ENCODE measurements at places on chromosomes 7 and 10.

- no peak for DNase-seq
Measured at GRCh38 chr7:1501487-1502270, 2.5 kb downstream of the INTS1 start.

DNA sequence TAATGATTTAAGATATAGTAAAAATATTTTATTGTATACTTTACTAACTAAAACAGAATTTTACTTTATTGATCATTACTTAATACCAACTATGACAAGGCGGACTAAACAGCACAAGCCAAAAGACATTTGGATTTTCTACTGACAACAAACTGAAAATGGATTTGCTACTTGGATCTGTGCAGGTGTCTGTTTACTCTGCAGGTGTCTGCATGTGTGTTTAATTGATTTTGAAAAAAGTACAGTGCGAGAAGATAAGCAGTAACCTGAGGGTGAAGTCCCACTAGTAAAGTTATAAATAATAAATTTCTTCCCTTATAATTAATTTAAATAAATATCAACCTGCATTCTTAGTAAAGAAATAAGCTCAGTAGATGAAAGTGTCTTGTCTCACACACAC, 696.8 kb upstream of the MBL2 start:
- DNase-seq = no peak

DNA sequence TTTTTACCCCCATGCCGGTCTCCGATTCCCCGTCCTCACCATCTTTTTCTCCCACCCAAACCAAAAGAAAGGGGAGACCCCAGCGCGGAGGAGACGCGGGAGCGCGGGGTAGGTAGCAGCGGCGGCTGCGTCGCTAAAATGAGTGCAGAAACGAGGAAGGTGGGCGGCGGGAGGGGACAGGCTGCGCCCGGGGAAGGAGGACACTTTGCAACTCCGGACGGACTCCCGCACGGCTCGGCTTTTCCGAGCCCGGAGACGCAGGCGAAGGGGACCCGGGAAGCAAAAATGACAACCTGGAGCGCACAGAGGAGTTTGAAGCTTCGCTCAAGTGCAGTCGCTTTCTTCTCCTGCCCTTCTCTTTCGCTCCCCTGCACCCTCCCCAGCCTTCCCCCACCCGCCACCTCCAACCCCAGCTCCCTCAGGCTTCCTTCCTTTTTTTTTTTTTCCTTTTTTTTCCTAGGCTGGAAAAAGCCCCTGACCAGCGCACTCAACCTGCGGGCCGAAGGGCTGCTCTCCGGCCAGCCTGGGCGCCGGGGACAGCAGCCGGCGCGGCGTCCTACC, 453 bp downstream of the SFMBT2 start:
- no peak for DNase-seq

GRCh38 chr10:79230328-79230830, 116.9 kb upstream of the PPIF start:
- DNase-seq = no peak

- DNase-seq = no peak
Measured at GRCh38 chr10:51857305-51857704, 157.9 kb upstream of the CSTF2T start.

- no peak for DNase-seq
Measured at GRCh38 chr10:37856881-37857286, 526 bp downstream of the ZNF248 start.

DNA sequence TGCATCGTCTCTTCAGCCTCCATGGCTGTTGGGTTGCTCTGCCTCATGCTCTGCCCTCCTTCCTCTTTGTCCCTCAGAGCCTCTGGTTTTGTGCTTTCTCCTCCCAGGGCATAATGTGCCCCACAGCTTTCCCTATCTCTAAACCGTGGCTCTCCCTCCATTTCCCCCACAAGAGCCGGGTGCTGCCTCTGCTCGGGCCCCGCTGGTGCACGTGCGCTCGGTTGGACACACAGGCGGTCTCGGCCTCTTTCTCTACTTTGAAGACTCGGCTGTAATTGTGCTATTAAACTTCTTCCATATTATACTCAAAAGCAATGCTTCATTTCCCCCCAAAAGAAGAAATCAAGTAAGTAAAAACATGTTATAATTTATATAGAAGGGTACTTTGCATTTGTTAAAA, 109.7 kb upstream of the KLF14 start:
- no peak for DNase-seq

- DNase-seq = no peak
Measured at GRCh38 chr7:105909742-105910141, 33.3 kb upstream of the ATXN7L1 start.

DNA sequence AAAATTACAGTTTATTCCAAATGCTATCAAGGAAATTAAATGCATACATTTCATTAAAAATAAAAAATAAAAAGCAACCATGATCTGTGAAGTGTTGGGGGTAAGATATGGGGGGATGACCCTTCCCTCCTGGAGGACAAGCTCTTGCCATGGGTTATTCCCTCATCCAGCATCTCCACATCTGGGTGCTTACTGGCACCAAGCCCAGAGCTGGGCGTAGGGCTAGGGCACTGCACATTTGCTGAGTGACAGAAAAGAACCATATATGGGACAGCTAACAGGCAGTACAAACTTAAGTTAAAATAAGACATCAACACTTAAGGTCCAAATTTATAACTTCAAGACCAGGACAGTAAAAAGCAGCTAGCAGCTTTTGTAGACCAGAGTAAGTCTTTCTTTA, 10.2 kb downstream of the CCDC6 start:
- peak; percentile 6 for DNase-seq

DNA sequence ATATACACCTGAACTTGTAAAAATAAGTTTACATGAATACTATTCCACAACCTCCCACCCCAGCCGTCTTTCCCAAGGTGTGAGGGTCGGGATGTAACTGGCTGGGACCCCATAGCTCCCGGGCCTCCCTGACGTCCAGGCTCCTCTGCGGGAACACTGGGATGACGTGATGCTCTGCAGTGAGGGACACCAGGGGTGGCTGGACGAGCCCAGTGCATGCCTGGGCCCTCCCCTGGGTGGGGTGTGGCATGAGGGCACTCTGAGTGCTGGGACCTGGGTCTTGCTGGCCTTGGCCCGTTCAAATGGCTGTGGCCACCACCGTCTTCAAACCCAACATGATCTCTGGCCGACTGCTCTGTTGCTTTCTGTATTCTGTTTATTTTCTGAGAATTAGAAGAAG, 182.4 kb downstream of the DNAJB6 start:
- DNase-seq = no peak

DNA sequence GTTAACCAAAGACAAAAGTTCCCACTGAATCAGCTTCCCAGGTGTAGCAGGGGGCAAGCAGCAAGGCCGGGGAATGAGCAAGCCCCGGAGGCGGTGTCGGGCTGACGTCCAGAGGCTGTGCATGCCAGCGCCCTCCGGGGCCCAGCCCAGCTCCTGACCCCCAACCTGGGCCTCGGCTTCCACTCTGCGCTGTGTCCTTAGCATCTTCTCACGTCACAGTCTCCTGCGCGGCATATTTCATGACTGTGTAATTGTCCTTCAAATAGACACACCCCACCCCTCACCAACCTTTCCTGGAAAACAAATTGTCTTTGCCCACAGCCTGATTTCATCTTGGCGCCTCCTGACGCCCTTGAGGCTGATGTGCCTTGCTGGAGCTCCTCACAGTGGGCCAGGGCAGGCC, 133.5 kb downstream of the RGS10 start:
- DNase-seq = no peak

DNA sequence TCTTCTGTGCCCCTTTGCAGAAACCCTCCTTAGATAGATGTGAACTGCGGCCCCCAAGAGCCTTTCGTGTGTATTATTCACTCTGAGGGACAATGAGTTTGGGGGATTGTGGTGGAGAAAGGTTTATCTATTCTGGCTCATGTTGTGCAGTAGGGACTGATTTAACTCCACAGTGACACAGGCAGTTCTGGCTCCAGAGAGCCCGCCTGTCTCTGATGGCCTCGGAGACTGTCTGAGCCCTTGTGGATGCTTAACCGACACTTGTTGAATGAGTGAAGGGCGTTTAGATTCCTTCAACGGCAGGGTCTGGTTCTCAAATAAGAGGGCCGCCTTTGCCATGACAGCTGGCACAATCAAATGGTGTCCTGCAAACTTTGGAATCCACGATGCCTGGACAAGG, 5.8 kb downstream of the NPTX2 start:
- DNase-seq = no peak

- no peak for DNase-seq
Measured at GRCh38 chr7:158324397-158325360, 262.9 kb downstream of the PTPRN2 start.

DNA sequence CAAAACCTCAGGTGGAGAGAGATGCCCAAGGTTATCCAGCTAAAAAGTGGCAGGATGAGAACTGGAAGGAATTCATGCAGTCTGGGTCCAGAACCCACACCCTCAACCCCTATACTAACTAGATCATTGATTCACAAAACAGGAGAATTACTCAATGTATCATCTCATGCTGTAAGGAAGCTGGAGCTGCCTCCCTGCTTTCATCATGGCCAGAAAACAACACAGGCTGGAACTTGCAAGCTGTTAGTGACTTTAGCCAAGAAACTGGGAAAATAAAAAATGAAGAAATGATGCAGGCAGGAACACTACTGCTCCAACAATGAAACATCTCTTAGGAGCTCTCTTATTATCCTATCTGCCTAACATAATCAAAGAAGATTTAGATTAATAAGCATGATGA, 619.8 kb upstream of the CELF2 start:
- no peak for DNase-seq

GRCh38 chr7:4434306-4434705, 247.8 kb upstream of the FOXK1 start:
- no peak for DNase-seq

DNA sequence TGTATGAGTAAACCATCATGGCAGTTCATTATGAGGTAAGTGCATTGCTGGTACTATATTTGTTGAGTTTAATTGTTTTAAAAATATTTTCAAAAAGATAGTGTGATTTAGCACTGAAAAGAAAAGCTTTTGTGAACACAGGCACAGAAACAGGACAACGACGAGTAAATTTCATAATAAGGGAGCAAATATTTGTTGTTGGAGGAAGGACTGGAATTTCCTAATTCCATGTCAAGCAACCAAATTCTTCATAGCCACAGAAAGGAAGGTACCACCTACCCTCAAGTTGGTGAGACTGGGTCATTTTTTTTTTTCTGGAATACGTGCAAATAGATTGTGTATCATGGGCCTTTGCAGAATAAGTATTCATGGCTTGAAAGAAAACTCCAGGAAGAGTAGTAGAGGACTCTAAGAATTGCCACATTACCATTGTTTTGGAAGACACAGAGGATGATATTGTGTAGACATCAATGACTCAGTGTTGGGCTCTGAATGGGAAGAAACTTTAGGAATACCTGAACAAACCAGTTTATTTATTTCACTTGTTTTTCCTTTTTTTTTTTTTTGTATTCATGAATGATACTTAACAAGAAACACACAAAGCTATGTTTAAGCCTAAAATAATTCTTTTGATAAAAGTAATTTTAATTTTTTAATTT, 7.8 kb downstream of the UBE2D4 start:
- DNase-seq = no peak

DNA sequence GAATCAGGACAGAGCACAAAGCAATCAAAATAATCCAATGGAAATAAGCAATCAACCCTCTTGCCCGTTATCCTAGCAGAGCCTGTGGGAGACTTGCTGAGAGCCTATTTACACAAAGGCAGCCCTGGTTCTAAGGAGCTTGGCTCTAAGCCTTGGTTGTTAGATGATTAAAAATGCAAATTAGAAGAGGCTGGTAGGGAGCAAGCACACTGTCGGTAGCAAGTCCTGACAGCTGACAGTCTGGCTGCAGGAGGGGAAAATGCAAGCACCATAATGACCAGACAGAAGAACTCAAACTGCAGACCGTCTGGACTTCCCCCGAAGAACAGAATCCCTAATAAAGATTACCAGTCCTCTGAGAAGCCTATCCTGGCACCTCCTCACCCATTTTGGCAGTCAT, 131.8 kb upstream of the CTTNBP2 start:
- DNase-seq = no peak

GRCh38 chr10:124125305-124126116, 32.1 kb upstream of the CHST15 start:
- no peak for DNase-seq

GRCh38 chr7:28937619-28938018, 20.5 kb downstream of the TRIL start:
- no peak for DNase-seq

GRCh38 chr7:26293569-26294308, 2.1 kb downstream of the SNX10 start:
- no peak for DNase-seq

- no peak for DNase-seq
Measured at GRCh38 chr10:123272171-123272570, 118.0 kb downstream of the BUB3 start.

DNA sequence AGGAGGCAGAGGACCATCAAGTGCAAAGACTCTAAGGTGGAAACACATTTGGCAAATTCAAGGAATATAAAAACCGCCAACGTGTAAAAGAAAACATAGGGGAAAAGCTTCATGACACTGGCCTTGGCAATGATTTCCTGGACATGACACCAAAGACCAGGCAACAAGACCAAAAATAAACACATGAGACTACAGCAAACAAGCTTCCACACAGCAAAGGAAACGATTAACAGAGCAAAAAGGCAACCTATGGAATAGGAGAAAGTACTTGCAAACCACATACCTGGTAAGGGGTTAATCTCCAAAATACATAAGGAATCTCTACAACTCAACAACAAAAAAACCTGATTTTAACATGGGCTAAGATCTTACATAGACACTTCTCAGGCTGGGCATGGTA, 3.5 kb downstream of the GSTO1 start:
- DNase-seq = no peak

DNA sequence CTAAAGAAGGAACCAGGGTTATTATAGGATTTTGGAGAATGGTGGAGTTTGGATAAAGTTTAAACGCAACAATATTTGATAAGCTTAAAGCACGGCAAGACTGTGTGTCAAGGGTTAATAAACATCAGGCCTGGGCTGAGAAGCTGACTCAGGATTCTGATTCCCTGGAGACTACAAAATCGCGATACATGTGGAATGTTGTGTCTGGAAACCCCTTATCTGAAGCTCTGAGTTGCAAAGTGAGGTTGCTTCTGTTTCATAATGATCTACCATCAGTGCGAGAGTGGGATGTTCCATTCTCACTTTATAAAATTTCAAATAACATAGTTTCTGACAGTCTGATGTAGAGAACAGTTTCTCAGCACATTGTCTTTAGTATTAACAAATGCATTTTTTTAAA, 7.8 kb downstream of the C1GALT1 start:
- no peak for DNase-seq

GRCh38 chr7:151810441-151811232, 66.3 kb downstream of the PRKAG2 start:
- DNase-seq = no peak

DNA sequence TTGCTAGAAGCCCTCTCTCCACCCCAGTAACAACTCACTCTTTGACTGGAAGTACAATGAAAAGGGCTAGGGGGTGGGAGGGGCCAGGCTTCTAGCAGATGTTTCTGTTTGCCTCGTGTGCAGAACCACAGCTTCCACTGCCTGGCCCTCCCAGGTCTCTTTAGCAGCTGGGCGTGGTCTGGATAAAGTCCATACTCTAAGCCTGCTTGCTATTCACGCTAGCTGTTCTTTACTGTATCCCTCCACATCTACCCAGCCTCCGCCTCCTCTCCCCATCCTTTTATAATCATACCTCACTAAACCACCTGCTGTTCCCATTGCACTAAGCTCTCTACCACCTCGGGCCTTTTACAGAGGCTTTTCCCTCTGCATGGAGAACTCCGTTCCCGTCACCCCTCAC, 288.8 kb downstream of the CAMK1D start:
- no peak for DNase-seq

GRCh38 chr10:71297343-71297742, 21.7 kb upstream of the SLC29A3 start:
- no peak for DNase-seq
